Nucleus accumbens (tissue), 56 donors: ENCODE measurements at places on chromosomes 2 and 18.

DNA sequence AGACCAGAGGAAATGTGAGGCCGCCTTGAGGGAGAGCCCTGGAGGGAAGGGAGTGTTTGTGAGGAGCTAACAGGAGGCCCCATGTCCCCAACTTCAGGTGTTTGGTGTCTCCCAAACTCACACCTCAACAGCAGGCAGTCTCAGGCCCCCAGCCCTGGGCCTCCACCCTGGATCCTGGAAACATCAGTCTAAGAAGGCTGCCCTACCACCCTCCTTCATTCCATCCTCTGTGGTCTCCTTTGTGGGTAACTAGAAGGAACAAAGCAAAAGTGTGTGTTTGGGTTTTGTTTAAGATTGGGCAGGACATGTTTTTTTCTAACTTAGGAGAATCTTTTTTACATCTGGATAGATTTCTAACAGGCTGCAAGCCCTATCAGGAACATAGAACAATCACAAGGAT, 404.3 kb downstream of the BCL11A start:
- no peak for DNase-seq

GRCh38 chr18:79169958-79170555, 100.9 kb downstream of the ATP9B start:
- DNase-seq, result no peak

DNA sequence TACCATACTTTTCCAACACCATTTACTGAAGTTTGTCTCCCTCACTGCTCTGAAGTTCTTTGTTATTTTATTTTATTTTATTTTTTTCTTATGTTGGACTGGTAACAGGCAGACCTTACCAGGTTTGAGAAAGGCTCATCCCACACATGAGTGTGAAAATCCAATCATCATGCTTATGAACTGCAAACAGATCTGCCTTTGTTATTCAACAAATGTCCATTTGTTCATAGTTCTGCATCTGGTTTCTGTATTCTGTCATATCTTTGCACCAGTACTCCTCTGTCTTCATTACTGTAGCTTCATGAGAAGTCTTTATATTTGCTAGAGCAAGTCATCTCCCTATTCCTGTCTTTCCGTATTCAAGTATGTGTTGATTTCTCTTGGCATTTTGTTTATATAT, 5.3 kb downstream of the RNU2-63P start:
- no peak for DNase-seq

GRCh38 chr2:62432407-62432806, 73.6 kb downstream of the TMEM17 start:
- no peak for DNase-seq

DNA sequence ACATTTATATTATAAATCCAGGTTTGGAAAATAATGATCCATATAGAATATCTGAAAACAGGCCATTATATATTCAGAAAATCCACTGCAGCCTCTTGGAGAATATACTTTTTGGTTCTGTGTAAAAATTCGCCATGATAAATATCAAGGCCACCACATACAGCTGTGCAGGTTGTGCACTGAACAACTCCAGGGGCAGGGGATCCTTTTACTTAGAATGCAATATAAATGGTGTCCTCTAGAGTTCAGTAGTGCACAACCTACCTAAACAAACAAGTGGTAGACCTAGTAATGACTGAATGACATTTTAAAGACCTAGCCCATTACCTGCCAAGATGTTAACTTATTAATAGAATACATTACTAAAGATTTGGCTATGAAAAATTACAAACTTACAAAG, 22.4 kb downstream of the MOGAT1 start:
- no peak for DNase-seq

GRCh38 chr2:101089419-101089818, 61.8 kb downstream of the TBC1D8 start:
- no peak for DNase-seq

DNA sequence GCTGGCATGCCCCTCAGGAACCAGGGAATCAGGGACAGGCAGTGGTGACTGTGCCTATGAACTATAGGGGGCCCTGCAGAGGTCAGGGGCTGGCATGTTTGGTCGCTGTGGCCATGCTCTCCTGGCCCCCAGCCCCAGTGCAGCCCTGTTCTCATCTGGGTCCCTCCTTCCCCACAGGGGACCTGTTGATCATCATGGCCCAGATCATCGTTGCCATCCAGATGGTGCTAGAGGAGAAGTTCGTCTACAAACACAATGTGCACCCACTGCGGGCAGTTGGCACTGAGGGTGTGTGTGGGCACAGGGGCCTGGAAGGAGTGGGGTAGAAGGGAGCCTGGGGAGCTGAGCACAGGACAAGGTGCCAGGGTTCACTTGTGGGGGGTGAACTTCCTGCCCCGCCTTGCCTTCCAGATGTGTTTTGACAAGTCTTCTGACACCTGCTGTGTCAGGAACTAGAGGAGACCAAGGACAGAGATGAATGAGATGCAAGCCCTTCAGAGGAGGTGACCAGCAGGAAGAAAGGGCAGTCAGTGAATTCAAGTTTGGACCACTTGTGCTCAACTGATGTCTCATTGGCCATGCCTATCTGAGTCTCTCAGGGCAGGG, 9.6 kb upstream of the CENPA start:
- DNase-seq, result no peak

DNA sequence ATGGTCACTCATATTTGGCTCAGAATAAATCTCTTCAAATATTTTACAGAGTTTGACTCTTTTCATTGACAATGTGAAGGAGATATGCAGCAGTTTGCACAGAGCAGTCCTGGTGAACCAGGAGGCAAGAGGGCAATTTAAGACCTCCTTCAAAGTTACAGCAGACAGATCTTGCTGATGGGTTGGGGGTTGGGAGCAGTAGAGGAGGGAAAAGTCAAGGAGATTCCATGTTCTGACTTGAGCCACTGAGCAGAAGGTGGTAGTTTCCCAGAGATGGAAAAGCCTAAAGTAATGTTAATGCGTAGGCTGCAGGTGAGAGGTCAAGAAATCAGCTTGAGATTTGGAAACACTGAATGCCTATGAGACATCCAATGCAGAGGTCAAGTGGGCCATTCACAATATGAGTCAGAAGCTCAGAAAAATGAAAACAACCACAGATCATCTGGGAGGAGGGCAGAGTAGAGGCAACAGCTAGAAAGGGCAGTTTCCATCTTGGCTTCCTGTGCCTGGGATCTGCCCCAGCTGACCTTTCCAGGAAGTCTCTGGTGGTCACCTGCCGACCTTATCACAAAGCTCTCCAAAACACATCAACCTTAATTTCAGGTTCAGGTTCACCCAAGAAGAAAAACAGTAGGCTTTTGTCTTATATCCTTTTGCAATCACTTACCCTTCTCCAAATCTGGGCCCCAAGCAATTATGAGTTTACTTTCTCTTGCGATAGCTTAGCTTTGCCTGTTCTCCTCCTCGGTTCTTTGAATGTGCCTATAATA, 197.5 kb upstream of the ARL4C start:
- DNase-seq, result no peak
